ENCODE measurements at places on chromosomes 2 and 18.

DNA sequence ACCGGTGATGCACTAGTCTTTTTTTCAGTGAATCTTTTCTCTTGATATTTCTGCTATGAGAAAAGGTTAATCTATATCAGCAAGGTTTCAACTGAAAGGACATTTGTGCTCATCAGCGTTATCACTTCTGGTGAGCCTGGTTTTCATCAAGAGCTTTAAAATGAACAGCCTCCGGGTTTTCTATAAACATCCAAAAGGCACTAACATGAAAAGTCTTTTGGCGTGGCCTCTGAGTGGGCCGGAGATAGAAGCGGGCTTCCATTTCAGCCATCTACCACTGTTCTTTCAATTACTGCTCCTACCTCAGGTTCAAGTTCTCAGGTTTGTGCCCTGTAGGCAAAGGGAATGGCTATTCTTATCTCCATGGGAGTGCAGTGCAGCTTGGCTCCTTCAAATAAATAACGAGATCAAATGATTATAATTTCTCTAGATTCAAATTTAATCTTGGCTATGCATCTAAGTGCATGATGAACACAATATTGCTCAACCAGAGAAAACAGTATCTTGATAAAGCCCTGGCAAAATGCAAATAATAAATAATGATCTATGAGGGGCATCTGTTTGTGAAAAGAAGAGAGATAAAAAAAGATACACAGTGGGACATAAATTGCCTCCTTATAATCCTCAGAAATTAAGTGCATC lies 314.8 kb downstream of the CDH2 start:
- no peak for DNase-seq

GRCh38 chr2:67446491-67446911 lies 49.4 kb downstream of the ETAA1 start:
- no peak for DNase-seq

DNA sequence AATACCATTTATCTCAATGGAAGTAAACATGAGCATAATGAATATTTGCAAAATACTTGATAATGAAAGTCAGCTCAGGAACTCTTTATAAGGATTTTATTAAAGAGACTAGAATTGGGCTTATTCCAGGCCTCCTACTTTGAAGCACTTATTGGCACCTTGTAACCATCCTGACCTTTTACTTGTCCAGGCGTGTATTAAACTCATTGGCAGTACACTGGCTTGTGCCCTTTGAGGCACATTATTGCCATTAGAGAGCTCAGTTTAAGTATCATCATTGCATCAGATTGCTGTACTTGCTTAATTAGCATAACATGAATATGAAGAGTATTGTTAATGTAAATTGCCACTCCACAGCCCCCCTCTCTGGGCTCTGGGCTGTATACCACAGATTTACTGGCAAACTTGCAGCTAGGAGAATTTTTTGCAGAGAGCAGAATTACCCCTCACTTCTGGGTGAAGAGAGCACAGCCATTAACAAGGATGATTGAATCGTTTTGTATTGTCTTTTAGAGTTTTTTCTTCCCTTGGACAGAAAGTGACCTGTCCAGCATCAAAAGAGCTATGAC lies 72.5 kb downstream of the XIRP2 start:
- no peak for DNase-seq

GRCh38 chr18:43081396-43081795 lies 34.1 kb downstream of the RIT2 start:
- no peak for DNase-seq

DNA sequence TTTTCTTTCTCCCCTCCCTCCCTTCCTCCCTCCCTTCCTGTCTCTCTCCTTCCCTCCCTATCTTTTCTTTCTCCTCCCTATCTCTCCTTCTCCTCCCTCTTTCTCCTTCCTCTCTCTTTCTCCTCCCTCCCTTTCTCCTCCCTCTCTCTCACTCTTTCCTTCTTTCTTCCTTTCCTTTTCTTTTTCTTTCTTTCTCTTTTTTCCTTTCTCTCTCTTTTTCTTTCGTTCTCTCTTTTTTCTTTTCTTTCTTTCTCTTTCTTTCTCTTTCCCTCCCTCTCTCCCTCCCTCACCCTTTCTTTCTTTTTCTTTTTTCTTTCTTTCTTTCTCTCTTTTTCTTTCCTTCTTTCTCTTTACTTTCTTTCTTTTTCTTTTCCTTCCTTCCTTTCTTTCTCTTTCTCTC lies 169.7 kb upstream of the LINC00305 start:
- no peak for DNase-seq

GRCh38 chr2:20672201-20672951 lies 5.4 kb downstream of the GDF7 start:
- no peak for DNase-seq

DNA sequence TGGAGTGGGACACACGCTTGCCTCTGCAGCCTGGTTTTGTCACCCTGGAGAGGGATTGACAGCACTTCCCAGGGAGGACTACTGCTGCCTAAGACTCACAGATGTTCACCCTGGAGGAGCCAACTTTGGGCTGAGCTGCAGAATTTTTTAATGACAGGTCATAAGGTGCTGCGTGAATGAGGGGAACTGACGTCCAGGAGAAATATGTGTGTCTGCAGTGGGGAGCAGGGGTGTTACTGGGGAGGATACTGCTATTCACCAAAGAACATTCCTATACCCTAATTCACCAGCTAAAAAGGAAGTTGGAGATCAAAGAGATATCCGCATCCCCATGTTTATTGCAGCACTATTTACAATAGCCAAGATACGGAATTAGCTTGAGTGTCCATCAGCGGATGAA lies 144.4 kb downstream of the MGAT5 start:
- DNase-seq: peak; percentile 79

GRCh38 chr2:96577501-96577900 lies 40.9 kb downstream of the ARID5A start:
- no peak for DNase-seq

- no peak for DNase-seq
These were observed 38.6 kb downstream of the TRIB2 start for GRCh38 chr2:12755384-12755783.

GRCh38 chr2:152481881-152482583 lies 147.1 kb downstream of the FMNL2 start:
- peak; percentile 24 for DNase-seq

GRCh38 chr2:215409331-215410127 lies 26.3 kb downstream of the FN1 start:
- peak; percentile 51 for DNase-seq

GRCh38 chr2:126717928-126718327 lies 62.0 kb downstream of the GYPC start:
- DNase-seq: no peak

DNA sequence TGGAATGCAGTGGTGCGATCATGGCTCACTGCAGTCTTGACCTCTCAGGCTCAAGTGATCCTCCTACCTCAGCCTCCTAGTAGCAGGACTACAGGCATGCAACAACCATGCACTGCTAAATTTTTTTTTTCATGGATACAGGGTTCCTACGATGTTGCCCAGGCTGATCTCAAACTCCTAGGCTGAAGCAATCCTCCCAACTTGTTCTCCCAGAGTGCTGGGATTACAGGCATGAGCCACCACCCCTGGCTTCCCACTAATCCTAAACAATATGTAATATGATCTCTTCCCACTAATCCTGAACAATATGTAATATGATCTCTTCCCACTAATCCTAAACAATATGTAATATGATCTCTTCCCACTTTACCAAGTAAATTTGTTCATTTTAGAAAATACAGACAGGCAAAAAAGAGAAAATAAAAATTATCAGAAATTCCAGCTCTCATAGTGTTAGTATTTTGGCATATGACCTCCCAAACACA lies 33.7 kb upstream of the C18orf32 start:
- peak; percentile 13 for DNase-seq
